ENCODE measurements at places on chromosomes 1 and 21.

DNA sequence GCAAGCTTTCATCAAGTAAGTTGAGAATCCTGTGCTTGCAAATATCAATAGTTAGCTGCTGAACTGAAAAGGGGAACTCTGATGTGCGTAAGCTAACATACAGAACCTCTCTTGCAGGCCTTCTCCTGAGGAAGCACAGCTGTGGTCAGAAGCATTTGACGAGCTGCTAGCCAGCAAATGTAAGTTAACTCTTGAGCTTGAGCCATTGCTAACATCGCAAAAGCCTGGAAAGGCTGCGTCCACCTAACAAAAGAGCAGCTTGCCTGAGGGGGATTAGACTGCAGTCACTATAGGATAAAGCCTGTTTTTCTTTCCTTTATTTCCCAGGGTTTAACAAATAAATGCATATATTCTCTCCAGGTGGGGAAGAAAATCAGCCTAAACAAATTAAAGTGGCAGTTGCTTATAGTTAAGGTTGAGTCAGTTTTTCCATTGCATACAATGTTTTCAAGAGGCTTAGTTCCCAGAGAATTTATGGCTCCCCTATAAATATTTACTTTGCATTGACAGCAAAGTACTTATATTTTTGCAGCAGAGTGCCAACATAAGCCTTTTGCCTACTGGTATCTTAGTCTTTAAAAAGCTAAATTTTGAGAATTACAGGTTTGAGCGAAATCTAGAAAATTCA is 1.5 kb downstream of the RGS2 start:
- no peak for DNase-seq

DNA sequence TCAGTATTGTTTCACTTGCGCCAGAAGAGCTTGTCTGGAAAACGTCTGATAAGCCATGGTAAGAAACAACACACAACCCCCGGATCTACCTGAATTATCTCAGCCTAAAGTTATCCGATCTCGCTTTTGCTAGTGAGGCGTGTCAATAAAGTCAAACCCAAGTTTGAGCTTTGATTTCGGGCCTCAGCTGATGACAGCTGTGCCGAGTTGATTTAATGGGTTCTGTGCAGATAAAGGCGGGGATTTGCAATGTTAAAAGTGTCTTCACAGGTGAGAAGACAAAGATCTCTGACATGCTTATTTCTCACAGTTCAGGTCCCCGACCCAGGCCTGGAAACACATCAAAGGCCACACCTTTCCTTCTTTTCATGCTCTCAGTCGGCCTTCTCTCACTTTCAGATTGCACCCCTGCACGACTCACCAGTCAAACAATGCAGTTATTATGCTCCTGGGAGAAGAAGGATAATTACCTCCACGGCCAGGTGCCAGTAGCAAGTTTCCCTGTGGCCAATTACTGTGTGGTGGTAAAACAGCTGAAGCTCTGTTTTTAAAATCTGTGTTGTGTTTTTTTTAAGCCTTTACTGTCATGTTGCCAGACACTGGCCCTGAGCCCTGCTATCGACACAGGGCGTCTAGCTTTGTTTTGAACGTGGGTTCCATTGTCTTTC is 245.3 kb upstream of the RUNX1 start:
- DNase-seq = no peak

GRCh38 chr1:195141294-195141693 is 1466.9 kb downstream of the KCNT2 start:
- DNase-seq = no peak

DNA sequence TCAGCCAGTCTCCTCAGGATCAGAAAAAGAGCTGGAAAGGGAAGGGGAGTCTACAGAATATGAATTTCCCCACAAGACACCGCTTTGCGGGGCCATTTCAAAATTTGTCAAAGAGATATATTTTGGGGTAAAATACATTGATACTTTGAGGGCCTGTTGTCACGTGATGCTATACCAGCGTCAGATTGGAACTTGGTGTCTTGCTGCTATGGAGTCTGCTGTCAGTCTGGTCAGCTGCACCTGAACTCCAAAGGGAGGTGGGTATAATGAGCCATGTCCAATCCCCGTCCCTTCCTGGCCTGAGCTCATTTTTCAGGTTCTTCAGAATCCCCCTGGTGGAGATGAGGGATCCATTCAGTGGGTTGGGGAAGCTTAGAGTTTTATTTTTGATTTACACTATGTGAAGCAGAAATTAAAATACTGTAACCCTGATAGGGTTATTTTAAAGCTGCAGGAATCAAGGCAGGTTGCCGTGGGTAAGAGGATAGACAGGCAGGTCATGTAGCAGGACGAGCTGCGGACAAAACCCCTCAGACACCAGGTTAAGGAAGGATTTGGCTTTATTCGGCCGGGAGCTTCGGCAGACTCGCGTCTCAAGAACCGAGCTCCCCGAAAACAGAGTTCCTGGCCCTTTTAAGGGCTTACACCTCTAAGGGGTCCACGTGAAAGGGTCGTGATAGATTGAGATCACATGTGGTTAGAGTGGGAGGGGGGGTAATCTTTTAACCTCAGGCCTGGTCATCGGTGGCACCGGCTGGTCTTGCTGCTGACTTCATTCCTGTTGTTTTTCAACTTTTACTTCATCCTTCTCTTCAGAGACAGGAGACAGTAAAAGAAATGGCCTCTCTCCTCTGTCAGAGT is 2.2 kb upstream of the POFUT2 start:
- no peak for DNase-seq

GRCh38 chr1:235566084-235566483 is 61.8 kb upstream of the B3GALNT2 start:
- DNase-seq = no peak

- no peak for DNase-seq
Measured at GRCh38 chr1:220908757-220909156, 29.5 kb downstream of the HLX start.

GRCh38 chr1:244006961-244007360 is 44.1 kb upstream of the ZBTB18 start:
- no peak for DNase-seq

GRCh38 chr1:163655565-163655964 is 333.8 kb downstream of the NUF2 start:
- DNase-seq = no peak

DNA sequence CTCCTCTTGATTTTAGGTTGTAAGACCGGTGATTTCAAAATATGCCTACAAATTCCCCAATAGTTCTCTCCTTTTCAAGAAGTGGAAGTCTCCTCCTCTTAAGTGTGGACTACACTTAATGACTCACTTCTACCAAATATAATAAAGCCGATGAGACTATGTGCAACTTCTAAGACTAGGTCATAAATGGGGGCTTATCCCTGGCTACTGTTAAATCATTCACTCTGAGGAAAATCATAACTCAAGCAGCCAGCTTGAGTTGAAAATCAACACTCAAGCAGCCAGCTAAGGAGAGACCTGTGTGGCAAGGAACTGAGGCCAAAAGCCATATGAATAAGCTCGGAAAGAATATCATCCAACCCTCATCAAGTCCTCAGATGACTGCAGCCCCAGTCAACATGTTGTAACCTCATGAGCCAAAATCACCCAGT is 49.6 kb upstream of the PSMG1 start:
- DNase-seq = no peak

GRCh38 chr1:1183221-1183747 is 9.6 kb downstream of the TTLL10 start:
- no peak for DNase-seq

- no peak for DNase-seq
Measured at GRCh38 chr1:2024887-2025286, 5.7 kb downstream of the GABRD start.

GRCh38 chr1:184027826-184028695 is 9.5 kb downstream of the COLGALT2 start:
- DNase-seq = no peak

- no peak for DNase-seq
Measured at GRCh38 chr1:33905241-33905640, 41.4 kb downstream of the HMGB4 start.

DNA sequence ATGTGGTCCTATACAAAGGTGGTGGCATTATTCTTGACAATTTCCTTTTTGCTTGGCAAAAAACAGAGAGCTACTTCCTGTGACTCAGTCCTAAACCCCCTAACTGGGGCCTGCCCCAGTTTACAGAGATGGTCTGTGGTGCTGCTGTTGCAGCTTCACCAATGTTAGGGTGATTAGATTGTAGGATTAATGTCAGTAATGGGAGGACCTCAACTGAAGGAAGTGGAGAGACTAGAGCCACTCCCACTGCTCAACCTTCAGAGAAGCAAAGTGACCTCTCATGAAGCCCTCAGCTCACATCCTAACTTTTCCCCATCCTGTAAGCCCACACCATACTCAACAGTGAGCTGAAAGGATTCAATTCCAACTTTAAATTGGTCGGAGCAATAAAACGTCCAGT is 3.6 kb downstream of the S100A6 start:
- no peak for DNase-seq

GRCh38 chr1:30914587-30914922 is 6.0 kb upstream of the SDC3 start:
- DNase-seq = no peak

- DNase-seq = no peak
Measured at GRCh38 chr1:31576743-31577455, 584 bp downstream of the TINAGL1 start.

- DNase-seq = no peak
Measured at GRCh38 chr1:92623187-92623778, 136.6 kb upstream of the GFI1 start.

GRCh38 chr1:27615346-27616192 is 11.6 kb upstream of the AHDC1 start:
- no peak for DNase-seq

DNA sequence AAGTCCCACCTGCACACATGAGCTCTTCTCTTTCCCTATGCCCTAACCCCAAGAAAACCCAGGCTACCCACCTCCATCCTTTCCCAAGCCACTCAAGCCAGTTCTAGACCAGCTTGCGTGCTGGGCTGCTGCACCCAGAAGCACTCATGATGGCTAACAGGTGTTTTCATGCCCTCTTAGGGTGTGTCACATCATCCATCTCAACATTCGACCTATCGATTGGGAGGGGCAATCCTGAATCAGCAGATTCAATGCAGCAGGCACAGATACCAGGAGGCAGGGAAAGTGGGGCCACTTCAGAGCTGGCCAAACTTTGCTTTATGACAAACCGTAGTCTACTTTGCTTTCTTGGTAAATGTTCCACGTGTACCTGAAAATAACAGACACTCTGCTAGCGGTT is 6.6 kb upstream of the PRMT2 start:
- DNase-seq = no peak

DNA sequence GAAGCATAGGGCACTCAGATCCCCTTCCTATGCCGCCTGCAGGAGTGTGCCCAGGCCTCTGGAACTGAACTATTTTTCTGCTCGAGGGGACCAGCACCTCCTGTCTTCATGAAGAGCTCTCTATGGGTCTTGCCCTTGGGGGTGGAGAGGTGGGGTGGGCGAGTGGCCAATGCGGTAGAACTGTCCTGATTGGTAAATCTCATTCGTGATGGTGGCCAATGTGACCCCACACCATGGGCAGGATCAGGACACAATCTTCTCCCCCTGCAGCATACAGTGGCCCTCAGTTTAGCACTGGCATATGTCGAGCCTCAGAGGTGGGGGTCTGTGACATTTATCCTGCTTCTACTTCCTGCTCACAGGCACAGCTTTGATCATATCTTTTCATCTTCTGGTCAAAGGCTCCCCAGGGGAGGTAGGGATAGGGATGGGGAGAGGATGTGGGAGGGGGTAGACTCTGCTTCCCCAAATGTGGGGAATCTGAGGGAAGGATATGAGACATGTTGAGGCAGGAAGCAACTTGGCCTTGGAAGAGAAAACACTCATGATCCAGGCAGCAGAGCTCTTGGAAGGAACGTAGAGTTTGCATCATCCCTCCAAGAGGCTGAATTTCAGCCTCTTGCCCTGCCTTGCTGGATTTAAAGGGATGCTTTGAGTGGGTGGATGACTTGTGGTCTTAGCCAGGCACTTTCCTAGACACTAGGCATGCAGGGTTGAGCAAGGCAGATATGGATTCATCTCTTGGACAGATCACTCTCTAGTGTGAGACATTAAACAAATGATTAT is 81.8 kb downstream of the LAMC2 start:
- no peak for DNase-seq

- DNase-seq = no peak
Measured at GRCh38 chr21:31873696-31874599, 1.1 kb downstream of the HUNK start.

GRCh38 chr1:17573518-17574041 is 34.1 kb downstream of the ARHGEF10L start:
- DNase-seq = no peak

DNA sequence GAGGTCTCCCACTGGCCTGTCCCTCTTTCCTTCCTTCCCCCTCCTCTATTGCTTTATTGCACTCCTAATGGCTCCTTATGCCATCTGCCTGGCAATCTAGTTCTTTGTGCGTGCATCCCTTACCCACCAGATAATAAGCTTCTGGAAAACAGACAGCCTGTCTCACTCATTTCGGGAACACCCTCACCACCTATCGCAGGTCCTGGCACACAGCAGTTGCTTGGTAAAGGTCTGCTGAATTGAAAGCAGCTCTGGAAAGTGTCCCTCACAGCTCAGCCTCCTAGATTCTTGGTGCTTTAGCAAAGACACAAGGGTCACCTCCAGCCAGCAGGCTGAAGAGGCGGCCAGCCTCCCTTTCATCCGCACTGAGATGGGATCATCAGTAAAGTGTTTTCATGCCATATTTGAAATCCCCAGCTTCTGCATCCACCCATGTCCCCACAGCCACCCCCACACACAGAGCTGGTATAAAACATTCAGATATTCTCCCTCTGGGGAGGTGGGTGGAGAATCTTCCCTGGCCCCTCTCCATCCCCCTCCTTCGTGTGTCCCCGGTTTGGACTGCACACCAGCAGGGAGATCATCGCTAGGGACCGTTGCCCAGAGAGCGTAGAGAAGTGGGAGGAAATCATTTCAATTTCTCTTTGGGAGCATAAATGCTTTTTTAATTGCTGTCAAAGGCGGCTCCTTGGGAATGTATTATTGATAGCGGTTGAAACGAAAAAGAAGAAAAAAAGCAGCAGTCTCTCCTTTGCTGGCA is 29.1 kb upstream of the ATP2B4 start:
- no peak for DNase-seq

GRCh38 chr1:65206836-65207235 is 58.8 kb downstream of the AK4 start:
- no peak for DNase-seq

GRCh38 chr1:42209526-42210251 is 45.1 kb upstream of the GUCA2A start:
- DNase-seq = no peak

DNA sequence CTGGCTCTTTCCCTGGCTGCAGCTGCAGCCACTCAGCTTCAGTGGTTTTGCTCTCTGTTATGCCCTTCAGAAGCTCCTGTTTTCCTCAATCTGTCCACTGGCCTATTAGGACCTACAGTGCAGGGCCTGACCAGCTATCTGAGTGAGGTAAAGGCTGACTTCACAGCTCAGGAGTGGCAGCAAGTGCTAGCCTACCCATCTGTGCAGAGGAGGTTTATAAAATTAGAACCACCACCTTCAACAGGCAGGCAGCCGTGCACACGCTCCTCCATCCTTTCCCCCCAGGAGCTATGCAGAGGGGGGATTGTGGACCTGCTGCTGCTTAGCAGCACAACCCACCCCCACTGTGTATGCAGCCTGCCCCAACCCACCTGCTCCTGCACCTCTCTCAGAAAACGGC is 8.3 kb downstream of the ADAR start:
- DNase-seq = no peak

- no peak for DNase-seq
Measured at GRCh38 chr1:183126000-183126366, 60.1 kb upstream of the LAMC2 start.

GRCh38 chr1:171597203-171597602 is 24.8 kb upstream of the MYOCOS start:
- no peak for DNase-seq

GRCh38 chr1:109188781-109189180 is 24.9 kb upstream of the SARS1 start:
- no peak for DNase-seq

Data from brain pericyte (primary cell).